ENCODE measurements at places on chromosomes 5 and 9.

- DNase-seq = no peak
Measured at GRCh38 chr5:135721548-135722090, 112.8 kb upstream of the SLC25A48 start.

DNA sequence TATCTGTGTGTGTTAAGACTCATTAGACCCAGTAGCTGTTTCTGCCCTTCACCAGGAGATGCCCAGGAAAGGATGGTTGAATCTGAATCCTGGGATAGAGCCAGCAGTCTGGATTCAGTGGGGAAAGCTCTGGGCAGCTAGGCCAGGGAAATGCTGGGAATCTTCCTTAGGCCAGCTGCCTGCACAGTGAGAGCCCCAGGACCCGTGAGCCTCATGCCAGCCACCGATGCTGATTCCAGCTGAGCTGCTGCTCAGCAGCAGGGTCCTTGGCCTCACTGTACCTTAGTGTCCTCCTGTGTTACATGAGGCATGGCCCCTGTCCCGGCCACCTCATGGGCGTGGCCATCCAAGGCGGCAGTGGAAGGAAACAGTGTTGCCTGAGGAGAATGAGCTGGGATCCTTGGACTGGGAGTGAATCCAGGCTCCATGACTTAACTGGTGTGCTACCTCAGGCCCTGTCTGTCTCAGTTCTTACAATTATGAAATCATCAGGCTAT lies 87.1 kb downstream of the AMBP start:
- no peak for DNase-seq

GRCh38 chr5:147887026-147887627 lies 8.6 kb downstream of the SCGB3A2 start:
- DNase-seq = no peak

GRCh38 chr9:123548741-123549545 lies 192.9 kb downstream of the CRB2 start:
- DNase-seq = no peak

DNA sequence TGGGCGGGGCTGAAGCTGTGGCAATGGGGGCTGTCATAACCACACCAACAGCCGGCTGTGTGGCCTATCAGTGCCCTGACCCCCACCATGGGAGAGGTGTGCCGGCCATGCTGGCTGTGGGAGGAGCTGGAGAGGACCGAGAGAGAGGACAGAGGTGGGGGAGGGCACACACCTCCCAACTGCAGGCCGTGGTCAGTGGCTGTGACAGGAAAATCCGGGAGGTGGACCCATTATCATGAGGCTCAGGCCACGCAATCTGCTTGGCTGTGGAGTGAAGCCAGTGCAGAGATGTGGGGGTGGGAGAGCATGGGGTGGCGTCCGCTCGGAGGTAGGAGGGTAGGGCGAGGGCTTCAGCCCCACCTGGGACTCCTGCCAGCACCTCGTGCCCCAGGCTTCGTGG lies 136.1 kb downstream of the RXRA start:
- no peak for DNase-seq

- DNase-seq = no peak
Measured at GRCh38 chr5:150624334-150625163, 15.9 kb upstream of the SYNPO start.

- no peak for DNase-seq
Measured at GRCh38 chr5:102841021-102841420, 85.9 kb downstream of the PAM start.

Measured in stimulated activated CD4-positive, alpha-beta T cell treated with anti-CD3 and anti-CD28 coated beads, Interleukin-1b, Interleukin-23, amount 100 ng/mL, for 1 hour (primary cell).